GM23248 (cell line): ENCODE measurements at places on chromosomes 1 and 21. TPM values are rescaled to one million over a fixed set of nuclear protein-coding genes. Genes with fewer than 3 reads are reported as not detected.

DNA sequence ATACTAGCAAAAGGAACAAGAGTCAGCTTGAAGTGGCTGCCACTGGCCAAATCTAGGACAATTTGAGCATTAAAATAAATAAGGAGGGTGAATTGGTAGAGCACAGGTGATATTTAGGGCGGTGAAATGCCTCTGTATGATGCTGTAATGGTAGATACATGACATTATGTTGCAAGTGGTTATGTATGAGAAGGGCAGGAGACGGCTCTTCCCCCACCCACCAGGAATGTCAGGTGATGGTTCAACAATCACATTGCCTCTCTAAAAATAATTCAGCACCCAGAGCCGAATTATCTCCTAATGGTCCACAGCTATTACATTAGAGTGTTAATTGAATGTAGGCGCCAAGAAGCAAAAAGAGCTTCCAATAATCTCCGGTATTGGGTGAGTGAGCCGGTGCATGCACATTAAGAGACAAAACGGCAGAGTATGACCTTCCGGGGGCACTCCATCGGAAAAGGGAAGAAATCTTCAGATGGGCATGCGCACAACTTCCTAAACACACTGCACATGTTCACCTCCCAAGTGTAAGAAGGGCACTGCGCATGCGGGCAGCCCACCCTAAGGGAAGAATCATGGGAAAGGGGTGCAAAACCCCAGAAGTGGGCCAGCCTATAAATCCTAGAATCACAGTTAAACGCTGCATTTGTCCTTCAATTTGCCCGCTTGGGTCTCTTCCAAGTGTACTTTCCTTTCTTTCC is 6.8 kb upstream of the IFNAR1 start:
- DNase-seq = no peak

PTBP2 gene
- total RNA-seq = 9.2 and 9.6 TPM in 2 replicates

GRCh38 chr1:168531615-168532345 is 12.0 kb downstream of the XCL2 start:
- no peak for DNase-seq

DNA sequence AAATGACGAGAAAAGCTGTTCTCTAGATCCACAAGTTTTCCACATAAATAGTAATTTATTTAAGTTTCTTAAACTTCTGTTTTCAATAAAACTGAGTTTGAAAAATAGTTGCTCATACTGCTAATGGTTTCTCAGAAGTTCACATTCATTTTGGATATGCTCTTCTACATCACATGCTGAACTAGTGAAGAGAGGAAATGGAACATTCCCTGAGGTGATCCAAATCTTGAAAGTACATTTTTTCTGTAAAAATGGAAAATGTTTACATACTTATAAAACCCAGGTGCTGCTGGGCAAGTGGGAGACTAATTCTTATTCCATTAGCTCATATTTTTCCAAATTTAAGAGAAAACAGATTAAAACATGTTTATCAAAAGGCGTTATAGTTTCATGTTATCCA is 111.7 kb downstream of the ADGRL4 start:
- DNase-seq = no peak

DNA sequence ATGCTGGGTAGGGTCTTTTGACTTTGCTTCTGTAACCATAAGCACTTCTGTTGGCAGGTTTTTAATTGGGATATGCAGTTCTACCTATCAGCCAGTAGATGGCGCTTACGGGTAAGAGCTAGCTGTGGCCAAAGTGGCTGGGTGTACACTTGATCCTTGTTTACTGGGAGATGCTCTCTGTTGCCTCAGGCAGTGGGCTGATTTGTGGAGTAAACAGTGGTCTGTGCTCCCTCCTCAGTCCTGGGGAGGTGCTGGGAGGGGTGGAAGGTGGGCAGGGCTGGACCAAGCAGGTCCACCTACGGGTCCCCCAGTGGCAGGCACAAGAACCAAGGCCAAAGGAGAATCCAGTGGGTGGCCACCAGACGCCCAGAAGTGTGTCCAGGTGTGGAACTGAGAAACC is 43.4 kb downstream of the RALGPS2 start:
- DNase-seq = peak; percentile 58

WDR4 gene
- 8.6 and 13.5 TPM in 2 replicates for total RNA-seq

AMIGO1 gene
- total RNA-seq = 2.7 and 2.8 TPM in 2 replicates

CYP2J2 gene
- not detected in 2 replicates for total RNA-seq

DMRTA2 gene
- not detected in 2 replicates for total RNA-seq

DNA sequence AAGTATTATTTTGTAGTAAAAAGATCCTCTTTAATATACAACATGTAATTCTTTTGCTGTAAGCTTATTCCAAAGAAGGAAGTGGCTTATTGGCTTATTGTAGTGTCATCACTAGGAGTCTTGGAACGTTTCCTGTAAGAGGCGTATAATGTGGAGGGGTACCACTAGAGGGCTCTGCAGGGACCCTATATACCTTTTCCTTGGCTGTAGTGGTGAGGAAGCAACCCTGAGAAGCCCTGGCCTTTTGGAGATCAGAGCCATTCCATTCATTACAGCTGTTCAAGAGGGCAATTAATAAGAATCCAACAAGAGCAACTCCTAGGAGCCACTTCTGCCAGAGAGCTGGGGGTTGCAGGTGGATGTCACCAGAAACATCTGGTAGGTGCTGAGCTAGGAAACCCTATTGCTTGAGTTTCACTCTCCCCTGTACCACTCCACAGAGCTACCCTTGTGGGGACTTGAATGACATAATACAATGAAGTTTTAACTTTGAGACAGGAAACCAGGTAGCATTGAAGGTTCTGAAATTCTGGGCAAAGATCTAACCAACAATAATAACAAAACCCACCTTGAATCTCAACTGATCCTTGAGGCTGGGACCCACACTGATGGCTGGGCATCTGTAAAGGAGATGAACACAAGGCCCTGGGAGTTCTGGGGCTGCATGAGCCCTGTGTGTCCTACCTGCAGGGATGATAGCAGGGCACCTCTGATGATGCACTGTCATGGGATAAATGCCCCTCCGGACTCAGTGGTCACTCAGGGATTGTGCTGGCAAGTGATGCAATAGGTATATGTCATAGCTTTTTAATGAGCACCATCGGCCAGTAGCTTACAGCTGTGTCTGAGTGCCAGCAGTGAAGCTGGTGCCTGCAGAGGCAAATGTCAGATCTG is 160.2 kb upstream of the COA6 start:
- DNase-seq = peak; percentile 53

- no peak for DNase-seq
Measured at GRCh38 chr21:29386803-29387202, 88.1 kb downstream of the BACH1 start.

C1orf116 gene
- not detected in 2 replicates for total RNA-seq

KRTAP21-3 gene
- not detected in 2 replicates for total RNA-seq

GRCh38 chr1:223732993-223733798 is 20.9 kb downstream of the CAPN2 start:
- no peak for DNase-seq

DNA sequence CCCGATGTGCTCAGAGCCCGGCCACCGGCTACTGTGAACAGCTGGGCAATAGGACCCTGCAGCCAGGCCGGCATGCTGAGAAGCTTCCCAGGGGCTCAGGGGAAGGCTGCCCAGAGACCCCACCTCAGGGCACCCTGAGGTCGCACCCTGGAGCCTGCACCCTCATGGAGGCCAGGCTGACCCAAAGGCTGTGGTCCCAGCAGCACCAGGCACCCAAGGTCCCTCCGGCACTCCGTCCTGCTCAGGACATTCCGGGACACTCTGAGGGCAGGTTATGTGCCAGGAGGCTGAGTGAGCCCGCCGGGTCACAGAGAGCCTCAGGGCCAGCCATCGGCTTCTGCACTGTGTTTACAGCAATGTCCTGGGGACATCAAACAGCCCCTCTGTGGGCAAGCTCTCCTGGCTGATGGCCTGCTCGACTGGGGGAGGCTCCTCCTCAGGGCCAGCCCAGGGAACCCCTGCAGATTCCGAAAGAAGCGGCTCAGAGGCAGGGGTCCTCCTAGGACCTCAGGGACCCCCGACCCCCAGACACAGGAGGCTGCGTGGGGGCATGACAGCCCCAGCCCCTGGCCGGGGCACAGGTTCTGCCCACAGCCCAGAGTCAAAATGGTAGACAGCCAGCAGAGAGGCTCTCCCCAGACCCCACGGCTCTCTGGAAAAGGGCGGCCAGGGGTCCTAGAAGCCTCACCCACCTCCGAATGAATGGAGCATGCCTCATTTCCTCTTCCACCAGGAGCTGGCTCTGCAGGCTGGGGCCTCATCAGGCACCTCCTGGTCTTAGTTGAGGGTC is 8.2 kb downstream of the SLC19A1 start:
- no peak for DNase-seq

JAM2 gene
- 0.13 and 1.9 TPM in 2 replicates for total RNA-seq

DNA sequence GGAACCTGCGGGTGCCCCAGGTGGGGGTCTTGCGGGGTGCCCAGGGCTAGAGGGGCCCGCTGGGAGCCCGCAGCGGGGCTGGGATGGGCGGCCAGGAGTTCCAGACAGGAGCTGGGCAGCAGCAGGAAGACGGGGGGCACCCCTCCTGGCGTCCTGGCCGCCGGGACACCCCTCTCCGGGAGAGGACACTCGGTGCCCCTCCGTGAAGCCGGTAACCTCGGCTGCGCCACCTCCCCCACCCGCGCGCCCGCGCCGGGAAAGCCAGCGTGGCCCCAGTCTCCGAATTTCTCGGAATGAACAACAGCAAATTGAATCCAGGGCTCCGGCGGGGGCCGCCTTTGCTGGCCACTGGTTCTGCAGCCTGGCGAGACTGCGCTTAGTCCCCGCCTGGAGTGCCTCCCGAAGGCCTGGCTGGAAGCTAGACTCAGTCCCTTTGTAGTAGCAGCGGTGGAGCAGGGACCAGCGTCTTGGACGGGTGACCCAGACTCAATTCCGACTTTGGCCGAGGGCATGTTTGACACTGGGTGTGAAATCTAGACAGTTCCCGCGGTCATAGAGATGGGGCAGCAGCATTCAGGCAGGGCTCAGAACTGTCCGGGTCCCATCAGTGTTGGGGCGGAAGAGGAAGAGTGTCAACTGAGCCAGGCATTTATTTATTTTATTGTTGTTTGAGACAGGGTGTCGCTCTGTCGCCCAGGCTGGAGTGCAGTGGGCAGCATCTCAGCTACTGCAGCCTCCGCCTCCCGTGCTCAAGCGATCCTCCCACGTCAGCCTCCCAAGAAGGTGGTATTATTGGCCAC is 773 bp downstream of the IFNGR2 start:
- peak; percentile 86 for DNase-seq

- DNase-seq = no peak
Measured at GRCh38 chr1:161179698-161180097, 2.4 kb upstream of the B4GALT3 start.

PLA2G4A gene
- total RNA-seq = 2.9 and 3.7 TPM in 2 replicates

DNA sequence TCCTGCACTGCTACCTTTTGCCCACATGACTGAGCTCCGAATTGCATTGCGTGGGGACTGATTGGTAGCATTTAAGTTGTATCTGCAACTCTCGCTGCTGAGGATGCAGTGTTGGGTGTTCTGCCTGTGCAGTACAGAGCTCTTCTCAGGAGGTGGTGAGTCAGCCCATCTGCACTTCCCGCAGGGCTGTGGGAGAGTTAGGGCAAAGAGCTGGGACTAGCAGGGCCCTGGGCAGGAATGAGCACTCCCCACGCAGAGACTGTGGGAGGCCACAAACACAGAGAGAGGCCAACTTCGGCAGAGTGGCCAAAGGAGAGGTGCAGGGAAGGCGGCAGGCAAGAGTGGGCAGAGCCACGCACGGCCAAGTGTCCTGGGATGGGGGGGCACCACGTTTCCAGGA is 244.7 kb downstream of the SIPA1L2 start:
- DNase-seq = peak; percentile 76

OR2T35 gene
- total RNA-seq = not detected in 2 replicates

DNA sequence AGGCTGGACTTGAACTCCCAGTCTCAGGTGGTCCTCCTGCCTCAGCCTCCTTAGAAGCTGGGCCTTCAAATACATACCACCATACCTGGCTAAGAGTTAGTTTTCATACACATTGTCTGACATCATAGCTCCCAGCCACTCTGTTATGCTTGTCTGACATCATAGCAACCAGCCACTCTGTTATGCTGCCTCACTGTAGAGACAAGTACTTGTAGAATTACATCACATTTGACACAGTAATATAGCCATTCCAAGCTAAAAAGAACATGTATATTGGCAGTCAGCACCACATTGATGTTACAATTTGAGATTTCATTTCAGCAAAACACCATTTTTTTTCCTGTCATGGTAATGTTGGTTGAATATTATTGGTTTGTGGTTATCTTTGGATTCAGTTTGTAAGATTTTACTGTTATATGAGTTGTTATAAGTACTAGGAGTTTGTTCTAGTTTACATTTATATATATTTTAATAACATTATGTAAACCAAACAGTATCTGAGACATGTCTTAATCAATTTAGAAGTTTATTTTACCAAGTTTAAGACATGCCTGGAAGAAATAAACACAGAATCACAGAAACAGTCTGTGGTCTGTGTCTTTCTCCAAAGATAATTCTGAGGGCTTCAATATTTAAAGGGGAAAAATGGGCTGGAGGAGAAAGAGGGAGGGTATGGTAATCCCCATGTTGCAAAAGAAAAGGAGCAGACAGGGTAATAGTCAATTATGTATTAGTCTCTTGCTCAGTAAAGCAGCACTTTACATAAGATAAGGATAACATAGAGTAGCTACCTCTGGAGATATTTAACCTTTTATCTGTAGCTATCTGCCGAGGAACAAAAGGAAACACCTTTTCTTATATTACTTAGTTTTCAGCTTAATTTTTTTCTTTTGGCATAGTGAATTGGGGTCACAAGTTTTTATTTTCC is 43.0 kb downstream of the XPR1 start:
- no peak for DNase-seq

KCNC4 gene
- 12.1 and 29.3 TPM in 2 replicates for total RNA-seq

DNA sequence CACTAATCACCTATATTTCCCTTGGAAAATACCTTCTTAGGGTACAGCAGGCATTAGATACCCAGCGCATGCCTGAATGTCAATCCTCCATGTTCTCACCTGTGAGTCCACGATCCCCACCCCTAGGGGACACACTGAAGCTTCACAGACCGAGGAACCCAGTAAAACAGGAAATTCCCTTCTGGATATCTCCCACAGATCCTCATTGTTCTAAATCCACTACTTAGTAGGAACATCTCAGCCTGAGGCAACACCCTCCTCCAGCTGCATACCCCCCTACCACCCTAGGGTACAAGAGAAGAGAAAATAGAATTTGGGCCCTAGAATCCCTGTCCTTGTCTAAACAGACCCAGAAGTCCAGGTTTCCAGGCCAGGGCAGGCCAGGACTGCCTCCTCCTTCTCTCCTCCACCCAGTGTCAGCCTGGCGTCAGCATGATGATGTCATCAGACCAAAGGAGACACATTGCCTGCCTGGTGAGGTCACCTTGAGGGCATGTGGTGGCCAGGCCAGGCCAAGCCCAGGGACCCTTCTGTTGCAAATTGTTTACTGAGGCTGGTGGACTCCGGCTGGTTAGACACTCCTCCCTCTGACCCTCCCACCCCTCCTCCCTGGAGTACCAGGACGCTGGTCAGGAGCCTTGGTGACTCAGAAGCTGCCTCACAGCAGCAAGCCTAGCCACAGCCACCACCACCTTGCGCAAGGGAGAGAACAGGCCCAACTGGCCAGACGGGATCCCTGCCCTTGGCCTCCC is 6.2 kb downstream of the NECTIN4 start:
- DNase-seq = peak; percentile 98

DNA sequence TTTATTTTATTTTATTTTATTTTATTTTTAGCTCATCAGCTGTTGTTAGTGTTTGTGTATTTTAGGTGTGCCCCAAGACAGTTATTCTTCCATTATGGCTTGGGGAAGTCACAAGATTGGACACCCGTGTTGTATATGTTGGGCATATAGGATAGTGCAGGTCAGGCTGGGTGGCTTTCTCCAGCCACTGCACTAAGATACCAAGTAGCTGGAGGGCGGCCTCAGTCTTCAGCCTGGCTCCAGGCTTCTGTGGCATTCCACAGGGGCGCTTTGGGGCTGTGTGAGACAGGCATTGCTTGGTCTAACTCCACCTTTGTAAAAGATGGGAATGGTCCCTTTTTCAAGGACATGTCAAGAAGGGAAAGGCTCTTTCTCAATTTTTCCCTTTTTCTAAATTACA is 16.5 kb downstream of the RRP1B start:
- DNase-seq = no peak

- peak; percentile 87 for DNase-seq
Measured at GRCh38 chr1:235588916-235589515, 60.6 kb downstream of the GNG4 start.
